ENCODE measurements at places on chromosomes 12 and 14.

DNA sequence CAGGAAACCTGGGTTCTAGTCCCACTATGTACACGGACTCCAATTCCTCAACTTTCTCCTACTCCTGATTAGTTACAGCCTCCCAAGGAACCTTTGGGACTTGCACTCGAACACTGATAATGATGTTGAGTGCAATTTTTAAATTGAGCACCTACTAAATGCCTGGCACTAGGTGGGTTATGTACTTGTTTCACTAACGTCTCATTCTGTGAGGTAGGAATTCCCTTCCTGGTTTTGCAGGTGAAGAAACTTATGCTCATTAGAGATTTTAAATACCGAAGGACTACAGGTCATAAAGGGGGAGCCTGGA is 536 bp downstream of the PARPBP start:
- DNase-seq, result no peak

- no peak for DNase-seq
Measured at GRCh38 chr12:64680235-64680634, 69.9 kb downstream of the RASSF3 start.

DNA sequence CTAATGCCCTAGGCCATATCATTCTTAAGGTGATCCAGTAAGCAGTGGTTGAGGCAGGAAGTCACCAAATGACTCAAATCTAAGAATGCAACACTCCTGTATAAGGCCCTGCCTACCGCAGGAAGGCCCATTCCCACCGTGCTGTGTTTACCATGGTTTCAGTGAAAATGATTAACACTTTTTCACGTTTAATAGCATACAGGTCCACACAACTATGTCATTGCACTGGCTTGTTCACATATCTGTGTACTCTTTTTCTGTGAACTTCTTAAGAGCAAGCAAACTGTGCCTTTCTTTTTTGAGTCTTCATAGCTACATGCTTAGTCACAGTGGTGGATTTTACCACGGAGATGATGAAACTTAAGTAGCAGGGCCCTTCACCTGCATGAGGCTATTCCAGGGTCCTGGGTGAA is 214.9 kb downstream of the CNTN1 start:
- DNase-seq, result no peak

GRCh38 chr12:110971189-110971920 is 51.0 kb upstream of the MYL2 start:
- no peak for DNase-seq
